Activated T-helper 2 cell treated with anti-CD3 and anti-CD28 coated beads, Interferon-gamma antibody, Interleukin-2, Interleukin-4, amounts not matched to agents 10 μg/mL and 5 μg/mL and 100 μg/mL, durations not matched to agents 14 hours and 24 hours and 36 hours (primary cell): ENCODE measurements at places on chromosomes 16 and 17.
A peak's percentile ranks its signal among the peaks of the same experiment; 100 is the strongest.

DNA sequence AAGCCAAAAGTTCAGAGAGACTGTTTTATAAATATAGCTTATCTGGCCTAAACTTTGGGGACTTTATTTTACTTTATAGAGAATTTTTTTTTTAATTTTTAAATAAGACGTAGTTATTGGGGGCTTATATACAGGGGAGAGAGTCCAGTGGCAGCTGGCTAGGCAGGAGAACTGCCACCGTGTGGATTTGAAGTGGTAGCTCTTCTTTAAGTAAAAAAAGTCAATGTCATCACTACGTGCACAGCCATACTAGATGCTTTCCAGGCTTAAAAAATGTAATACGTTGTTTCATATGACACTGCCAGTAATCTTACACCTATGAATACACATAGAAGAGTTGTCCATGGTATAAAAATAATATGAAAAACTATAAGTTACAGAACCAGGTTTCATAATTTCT, 31.9 kb upstream of the ANKFY1 start:
- DNase-seq = no peak

DNA sequence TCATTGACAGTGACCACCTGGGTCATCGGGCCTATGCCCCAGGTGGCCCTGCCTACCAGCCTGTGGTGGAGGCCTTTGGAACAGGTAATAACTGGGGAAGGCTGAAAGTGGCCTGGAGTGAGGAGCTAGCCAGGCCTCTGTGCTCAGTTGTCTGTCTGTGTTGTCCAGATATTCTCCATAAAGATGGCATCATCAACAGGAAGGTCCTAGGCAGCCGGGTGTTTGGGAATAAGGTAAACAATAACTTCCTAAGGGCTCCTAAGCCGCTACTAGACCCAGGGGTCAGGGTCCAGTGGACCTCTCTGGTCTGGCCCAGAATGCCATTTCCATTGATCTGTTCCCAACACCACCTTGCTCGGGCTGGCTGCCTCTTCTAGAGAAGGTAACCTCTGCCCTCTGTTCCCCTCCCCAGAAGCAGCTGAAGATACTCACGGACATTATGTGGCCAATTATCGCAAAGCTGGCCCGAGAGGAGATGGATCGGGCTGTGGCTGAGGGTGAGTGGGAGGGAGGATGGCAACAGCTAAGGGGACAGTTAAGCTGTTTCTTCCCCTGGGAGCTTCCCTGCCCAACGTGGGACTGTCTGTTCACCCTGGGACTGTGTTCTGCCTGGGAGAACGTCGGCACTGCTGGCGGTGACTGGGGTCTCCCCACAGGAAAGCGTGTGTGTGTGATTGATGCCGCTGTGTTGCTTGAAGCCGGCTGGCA, 1.9 kb upstream of the MLX start:
- no peak for DNase-seq

DNA sequence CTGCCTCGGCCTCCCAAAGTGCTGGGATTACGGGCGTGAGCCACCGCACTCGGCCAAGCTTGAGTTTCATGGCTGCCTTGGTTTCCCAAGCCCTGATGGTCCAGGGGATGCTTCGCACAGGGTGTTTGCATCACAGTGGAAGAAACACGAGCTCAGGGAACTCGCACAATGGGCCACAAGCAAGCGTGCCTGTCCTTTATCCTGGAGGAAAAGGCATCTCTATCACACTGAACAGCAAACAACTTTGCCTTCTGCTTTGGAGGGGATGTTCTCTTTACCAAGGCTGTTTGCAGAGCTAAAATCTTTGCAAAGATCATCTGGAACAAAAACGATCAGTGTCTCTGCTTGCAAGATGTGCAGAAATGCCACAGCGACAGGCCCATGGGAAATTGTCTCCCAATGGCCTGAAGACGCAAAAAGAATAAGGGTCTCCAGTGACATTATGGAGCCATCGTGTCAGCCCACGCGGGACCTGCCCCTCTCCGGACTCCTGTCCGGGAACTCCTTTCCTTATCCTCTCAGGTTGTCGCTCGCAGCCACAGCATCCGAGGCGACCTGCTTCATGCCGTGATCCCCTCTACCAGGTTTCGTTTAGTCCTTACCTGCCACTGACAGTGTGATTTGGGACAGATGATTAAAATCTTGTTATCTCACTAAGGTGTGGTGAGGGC, 44.1 kb upstream of the CBFA2T3 start:
- DNase-seq = no peak

- DNase-seq = no peak
Observed at GRCh38 chr16:82634955-82635610, 8.3 kb downstream of the CDH13 start.

DNA sequence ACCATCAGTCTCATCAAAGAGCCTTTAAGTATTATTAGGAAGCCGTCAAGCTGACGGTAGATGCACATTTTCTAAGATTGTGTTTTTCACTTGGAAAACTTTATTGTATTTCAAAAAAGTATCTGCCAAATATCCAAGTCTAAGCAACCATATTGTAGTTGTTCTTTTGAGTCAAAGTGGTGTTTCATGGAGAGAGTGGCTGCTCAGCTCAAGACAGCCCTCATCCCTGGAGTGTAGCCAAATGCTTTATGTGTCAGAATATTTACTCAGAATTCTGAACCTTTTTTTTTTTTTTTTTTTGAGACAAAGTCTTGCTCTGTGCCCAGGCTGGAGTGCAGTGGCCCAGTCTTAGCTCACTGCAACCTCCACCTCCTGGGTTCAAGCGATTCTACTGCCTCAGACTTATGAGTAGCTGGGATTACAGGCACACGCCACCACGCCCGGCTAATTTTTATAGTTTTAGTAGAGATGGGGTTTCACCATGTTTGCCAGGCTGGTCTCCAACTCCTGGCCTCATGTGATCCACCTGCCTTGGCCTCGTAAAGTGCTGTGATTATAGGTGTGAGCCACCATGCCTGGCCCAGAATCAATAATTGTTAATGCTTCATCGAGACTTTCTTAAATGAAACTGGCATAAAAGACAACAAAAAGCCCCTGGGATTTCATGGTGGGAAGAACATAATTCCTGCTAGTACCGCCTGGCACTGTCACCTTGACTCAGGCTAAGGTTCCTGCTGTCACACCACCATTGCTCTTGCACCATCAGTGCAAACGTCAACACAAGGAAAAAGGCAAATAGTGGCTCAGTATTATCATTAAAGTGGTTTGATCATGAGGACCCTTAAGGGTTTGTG, 45.5 kb downstream of the PRKCA start:
- no peak for DNase-seq

DNA sequence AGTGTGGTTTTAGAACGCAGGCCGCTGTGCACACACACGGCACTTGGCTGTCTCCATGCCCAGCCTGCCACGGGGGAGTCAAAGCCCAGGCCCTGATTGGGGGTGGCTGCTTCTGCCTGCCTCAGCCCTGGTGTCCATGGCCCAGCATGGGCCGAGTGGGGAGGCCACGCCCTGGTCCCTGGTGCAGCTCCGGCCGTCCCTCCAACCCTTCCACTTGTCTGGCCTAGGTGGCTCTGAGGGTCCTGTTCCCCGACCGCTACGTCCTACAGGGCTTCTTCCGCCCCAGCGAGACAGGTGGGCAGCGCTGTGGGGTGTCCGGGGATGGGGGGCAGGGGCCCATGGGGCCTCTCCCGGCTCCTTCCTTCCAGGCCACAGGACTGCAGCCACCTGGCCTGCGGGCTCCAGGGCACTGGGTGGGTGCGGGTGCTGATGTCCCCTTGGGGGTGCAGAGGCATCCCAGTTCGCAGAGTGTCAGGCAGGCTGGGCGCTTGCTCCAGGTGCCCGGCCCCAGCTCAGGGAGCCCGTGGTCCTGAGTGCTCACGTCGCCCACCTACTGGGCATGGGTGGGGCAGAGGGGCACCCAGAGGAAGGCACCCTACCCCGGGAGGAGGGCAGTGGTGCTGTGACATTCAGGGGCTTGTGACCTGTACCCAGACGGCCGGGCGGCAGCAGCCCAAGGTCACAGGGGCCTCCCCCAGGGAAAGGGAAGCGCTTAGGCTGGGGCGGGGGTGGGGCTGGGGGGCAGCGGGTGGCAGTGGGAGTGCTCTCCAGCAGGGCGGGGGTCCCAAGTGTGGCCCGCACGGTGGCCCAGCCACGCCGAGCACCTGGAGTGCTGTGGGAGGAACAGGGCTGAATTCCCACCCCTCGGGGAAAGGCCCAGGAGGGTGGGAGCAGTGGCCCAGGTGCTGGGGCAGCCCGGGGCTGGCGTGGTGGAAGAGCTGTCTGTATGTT, 11.8 kb downstream of the CENPX start:
- DNase-seq = no peak

DNA sequence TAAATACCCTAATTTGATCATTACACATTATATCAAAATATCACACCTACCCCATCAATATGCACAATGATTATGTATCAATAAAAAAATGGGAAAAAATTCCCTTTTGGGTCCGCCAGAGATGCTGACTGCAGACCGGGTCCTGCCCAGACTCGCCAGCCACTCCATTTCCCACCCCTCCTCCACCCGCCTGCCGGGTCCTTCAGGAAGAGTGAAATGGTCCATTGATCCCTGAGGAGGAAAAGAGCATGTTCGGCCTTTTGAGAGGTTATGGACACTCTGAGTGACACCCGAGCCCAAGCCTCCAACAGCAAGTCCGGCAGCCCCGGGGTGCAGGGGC, 123.9 kb upstream of the ZFHX3 start:
- no peak for DNase-seq

GRCh38 chr17:18191236-18191667, 7.6 kb downstream of the ALKBH5 start:
- DNase-seq = no peak

GRCh38 chr16:26031286-26031685, 339.5 kb downstream of the HS3ST4 start:
- no peak for DNase-seq

GRCh38 chr17:81218459-81218858, 4.3 kb downstream of the CEP131 start:
- no peak for DNase-seq

DNA sequence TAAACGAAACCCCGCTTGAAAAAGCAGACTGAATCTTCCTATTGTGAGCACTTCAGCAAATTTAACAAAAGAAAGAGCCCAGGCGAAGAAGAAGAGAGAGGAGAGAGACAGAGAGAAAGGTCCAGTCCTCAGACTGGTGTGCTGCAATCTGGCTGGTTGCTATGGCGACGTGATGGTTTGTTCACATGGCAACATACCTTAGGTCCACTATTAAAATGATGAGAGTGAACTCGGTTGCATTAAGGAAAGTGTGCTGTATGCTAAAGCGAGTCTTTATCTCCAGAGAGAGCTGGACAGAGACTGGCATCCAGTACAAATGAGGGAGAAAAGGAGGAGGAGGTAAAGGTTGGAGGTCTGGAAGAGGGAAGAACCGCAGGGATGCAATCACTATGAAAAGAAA, 271.8 kb upstream of the ZFHX3 start:
- no peak for DNase-seq

DNA sequence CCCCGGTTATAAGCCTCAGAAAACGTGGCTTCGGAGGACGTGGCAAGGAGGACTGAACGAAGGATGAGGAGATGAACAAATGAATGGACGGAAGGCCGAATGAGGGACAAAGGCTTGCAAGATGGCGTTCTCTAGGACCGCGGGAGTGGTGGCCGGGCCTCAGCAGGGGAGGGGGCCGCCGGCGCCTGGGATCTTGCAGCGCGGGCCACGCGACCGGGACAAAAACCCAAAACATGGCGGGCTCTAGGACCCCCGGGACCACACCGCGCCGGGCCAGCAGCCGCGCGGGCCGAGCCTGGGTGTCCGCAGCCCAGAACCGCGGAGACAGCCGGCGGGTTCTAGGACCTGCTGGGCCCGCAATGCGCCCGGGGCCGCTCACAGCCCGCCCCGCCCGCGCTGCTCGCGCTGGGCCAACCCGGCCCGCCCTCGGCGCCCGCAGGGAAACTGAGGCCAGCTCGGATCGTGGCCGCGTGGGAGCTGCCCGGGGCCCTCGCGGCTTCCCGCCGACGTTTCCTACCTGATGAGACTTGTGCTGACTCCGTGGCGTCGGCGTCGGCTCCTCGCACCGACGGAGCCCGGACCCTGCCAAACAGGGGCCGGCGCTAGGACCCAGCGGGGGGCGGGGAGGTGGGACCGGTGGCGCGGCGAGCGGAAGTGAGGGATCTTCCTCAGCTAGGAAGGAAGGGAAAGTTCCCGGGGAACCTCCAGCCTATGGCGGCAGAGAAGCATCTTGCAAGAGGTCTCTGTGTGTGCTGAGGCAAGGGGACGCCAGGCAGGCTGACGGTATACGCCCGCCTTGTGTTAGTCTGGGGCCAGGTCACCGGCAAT, 684 bp downstream of the ZNF668 start:
- DNase-seq = peak; percentile 85

GRCh38 chr17:6138761-6139446, 68.7 kb downstream of the WSCD1 start:
- DNase-seq = no peak

- DNase-seq = no peak
Observed at GRCh38 chr17:44907729-44908470, 7.4 kb downstream of the GFAP start.

DNA sequence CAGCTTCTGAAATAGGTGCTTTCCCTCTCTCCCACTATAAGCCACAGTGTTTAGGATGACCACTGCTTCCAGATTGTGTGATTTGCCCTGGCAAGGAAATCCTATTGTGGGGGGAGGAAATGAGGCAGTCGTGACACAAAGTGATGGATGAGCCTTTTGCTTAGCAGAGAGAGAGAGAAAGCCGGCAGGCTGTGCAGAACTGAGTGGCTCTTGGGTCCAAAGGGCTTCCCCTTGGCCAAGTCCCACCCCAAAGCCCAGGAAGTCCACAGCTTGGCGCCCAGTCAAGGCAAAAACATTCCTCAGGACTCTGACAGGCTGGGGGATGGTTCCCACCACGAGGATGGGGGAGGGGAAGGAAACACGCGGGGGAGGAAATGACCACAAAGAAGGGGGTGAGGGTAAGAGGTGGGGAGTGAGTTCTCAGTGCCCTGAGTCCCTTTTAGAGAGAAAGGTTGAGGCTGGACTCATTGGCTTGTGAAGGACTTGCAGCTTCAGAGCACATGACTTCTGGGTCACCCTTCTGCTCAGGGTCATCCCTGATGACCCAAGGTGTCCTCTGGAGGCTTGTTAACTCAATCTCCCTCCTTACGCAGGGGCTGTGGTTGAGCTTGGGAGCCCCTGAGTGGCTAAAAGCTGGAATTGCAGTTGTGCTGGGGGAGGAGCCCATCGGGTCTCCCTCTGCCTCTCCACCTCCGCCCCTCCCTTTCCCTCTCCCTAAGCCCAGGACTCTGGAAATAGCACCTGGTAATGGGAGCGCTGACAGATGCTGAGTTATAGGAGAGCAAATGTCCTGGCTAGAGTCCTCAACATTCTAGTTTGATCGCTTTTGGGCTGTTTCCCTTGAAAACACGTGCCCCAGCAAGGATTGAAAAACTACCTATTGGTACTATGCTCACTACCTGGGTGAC, 10.3 kb upstream of the MSL1 start:
- peak; percentile 64 for DNase-seq

GRCh38 chr17:7884581-7885366, 3.8 kb upstream of the CHD3 start:
- peak; percentile 39 for DNase-seq

- peak; percentile 36 for DNase-seq
Observed at GRCh38 chr17:75181608-75182318, 996 bp downstream of the SUMO2 start.

- no peak for DNase-seq
Observed at GRCh38 chr16:55713103-55713502, 57.3 kb downstream of the SLC6A2 start.
